Astrocyte of the cerebellum (primary cell): ENCODE measurements at places on chromosomes 1 and 21.
A peak's percentile ranks its signal among the peaks of the same experiment; 100 is the strongest.

DNA sequence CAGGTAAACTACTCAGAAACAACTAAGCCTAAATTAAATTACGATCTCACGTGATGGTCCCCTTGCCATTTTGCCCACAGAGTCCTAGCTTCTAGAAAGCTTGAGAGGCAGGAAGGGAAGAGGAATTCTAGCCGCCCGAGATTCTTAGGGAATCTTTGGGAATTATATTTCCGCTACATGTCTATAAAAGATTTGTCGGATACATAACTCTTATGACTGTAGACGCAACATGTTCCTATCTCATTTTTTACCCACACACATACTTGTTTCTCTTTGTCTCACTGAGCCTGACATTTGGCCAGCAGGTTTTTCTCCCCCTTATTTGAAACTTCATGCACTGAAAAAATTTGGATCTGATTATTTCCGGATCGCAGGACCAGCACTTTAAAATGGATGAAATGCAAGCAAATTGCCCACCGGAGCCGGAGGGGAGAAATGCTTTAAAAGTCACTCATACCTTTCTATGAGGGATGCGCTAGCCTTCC lies 5.5 kb downstream of the GLIS1 start:
- peak; percentile 59 for DNase-seq

DNA sequence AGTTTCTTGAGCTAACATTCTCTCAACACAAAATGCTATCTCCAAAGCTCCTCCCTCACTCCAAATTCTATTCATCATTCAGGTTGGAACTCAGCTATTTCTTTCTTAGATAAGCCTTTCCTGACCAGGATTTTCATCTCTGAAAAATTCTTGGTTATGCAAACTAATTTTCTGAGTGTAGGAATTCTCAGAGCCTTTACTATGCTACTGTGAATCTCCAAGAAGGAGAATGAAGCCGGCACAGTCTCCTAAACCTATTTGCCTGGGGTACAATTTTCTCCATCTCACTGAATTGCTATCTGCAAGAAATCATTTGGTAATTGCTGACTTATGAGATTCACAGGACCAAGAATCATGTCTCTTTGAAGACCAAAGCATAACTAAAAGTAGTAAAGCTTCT lies 325.9 kb upstream of the ESRRG start:
- no peak for DNase-seq

GRCh38 chr1:169132512-169133227 lies 26.2 kb downstream of the ATP1B1 start:
- DNase-seq: no peak

- no peak for DNase-seq
These were observed 155.5 kb downstream of the GLUL start for GRCh38 chr1:182235952-182236650.

- no peak for DNase-seq
These were observed at the start of gene TDRD5 for GRCh38 chr1:179591592-179592580. Gene TDRD5, plus strand, starts transcription at chr1:179591832. Its CDS starts 784 bp downstream, at chr1:179592616.

DNA sequence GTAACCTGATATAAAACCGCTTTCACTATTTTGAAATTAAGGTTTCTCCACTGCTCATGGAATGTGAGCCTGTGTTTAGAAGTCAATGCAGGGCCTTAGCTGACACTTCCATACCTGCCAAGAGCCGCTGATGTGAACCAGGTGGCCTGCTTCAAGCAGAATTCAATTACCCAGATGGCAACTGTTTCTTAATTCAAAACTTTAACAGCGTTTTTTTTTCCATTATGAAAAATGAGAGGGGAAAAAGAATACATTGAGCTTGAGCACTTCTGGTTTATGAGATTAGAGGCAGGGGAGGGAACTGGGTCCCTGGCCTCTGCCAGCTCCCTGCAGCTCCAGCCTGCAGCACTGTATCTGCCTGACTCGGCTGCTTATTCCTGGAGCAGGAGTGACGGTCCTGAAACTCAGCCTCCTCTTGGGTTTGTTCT lies 7.7 kb upstream of the ATP1A1 start:
- DNase-seq: no peak

DNA sequence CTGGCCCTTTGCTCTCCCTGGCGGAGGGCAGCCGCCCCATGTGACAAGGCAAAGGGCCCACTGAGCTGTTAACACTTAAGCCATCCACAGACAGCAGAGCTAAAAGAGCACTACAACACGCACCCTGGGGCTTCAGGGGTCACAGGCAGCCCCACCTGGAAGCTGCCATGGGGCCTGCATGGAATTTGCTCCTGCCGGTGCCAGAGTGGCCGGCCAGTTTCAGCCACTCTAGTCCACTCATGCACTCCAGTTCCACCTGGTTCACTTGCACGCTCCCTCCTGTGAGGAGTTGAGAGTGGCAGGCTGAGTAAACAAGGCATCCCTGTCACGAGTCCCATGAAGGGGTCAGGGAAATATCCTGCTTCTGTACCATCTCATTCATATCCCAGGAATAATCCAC lies 55.3 kb downstream of the RIMS3 start:
- DNase-seq: no peak

GRCh38 chr1:55959136-55959548 lies 620.2 kb downstream of the PLPP3 start:
- DNase-seq: no peak

DNA sequence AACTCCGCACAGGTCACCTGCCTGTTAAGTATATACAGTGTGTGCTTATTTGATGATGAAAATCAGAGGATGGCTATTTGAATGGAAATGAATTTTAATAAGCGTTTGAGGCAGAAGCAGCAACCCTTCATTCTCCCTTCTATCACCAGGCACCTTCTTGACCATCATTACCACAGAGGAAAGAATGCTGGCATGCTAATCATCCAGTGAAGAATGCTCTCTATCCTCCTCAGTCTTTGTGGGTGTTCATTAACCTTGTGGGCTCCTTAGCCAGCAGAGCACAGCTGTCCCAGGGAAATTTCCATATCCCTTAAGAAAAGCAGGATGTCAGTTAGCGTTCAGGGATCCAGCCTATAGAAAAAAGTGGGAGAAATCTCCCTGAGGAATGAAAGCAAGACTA lies 428.0 kb upstream of the CAMK1G start:
- no peak for DNase-seq

DNA sequence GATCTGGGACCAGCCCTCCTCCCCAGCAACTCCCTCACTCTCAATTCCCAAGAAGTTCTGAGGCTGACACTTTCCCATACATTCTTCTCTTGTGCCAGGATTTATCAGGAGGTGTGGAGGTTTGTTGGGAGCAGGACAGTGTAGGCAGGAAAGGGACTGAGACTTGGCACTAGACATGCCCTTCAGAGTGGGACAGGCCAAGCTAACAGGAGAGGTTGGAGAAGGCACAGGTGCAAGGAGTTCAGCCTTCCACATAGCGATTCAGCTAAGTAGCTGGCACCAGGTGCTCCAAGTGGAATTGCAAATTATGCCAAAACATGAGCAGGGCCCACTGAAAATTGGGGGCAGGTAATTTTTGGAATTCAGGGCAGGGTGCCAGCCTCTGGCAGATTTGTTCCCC lies 83.0 kb upstream of the DUSP10 start:
- DNase-seq: no peak

GRCh38 chr1:170200161-170200560 lies 54.4 kb downstream of the NTMT2 start:
- no peak for DNase-seq

- no peak for DNase-seq
These were observed 83.2 kb downstream of the APP start for GRCh38 chr21:26087223-26087918.

DNA sequence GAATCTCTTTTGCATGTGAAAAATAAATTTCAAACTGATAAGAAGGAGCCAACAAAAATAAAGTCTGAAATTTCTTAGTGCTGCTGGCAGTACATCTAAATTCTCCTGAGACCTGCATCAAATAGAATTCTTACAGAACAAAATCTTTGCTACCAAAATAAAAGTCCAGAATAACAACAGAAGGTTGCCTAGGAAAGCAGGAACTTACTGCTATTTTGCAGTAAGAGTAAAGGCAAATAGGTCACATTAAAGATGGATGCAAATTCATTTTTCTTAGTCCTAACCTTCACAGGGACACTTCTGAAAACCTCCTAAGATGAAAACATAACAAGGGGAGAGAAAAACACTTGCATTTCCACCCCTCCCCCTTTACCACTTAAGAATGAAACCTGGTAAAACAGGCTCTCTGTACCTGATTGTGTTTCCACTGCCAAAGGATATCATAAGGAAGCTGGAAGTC lies 59.0 kb downstream of the RUSC1 start:
- DNase-seq: peak; percentile 74

DNA sequence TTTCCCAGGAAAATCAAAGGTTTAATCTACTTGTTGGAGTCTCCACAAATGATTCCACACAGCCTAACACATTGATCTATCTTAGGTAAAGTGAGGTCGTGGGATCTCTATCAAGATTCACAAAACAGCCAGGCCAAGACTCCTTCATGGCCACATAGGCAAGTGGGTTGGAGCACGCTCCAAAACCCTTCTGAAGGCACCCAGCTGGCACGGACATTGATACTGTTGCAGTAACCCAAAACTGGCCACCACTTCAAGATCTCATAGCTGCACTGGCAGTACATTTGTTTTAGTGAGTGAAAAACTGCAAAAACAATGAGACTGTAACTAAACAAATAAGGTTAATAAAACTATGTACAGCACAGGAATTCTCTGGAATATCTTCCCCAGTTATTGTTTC lies 61.9 kb downstream of the COLGALT2 start:
- no peak for DNase-seq

DNA sequence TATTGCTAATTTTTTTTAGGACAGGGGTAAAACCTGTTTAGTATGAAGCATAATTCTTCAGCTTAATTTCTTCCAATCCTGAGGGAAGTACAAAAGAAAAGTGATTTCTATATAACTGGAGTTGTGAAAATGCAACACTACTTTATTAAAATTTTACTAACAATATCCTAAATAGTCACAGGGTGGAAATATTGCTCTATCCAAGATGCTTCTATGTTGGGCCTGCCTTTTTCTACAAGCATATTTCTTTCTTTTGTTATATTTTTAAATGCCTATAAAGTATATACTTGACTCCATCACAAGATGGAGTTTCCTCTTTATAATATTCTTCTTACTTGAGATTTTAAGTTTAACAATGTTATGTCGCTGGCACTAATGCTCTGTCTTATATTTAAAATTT lies 37.9 kb downstream of the DTL start:
- no peak for DNase-seq

DNA sequence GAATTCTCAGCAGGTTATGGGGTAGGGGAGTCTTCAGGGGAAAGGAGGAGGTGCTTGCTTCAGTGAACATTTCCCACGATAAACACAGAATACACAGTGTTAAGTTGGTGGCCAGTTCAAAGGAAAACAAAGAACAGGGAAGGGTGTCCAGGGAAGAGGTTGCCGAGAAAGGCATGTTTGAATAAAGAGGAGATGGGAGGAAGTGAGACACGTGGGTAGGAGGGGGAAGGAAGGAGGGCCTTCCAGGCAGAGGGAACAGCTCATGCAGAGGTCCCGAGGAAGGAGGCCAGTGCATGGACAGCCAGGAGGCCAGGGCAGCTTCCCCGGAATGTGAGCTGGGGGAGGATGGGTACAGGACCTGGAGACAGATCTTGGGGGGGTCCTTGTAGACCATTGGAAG lies 130.3 kb upstream of the TMEM51 start:
- no peak for DNase-seq

GRCh38 chr1:51525295-51525694 lies 6.2 kb upstream of the EPS15 start:
- no peak for DNase-seq

DNA sequence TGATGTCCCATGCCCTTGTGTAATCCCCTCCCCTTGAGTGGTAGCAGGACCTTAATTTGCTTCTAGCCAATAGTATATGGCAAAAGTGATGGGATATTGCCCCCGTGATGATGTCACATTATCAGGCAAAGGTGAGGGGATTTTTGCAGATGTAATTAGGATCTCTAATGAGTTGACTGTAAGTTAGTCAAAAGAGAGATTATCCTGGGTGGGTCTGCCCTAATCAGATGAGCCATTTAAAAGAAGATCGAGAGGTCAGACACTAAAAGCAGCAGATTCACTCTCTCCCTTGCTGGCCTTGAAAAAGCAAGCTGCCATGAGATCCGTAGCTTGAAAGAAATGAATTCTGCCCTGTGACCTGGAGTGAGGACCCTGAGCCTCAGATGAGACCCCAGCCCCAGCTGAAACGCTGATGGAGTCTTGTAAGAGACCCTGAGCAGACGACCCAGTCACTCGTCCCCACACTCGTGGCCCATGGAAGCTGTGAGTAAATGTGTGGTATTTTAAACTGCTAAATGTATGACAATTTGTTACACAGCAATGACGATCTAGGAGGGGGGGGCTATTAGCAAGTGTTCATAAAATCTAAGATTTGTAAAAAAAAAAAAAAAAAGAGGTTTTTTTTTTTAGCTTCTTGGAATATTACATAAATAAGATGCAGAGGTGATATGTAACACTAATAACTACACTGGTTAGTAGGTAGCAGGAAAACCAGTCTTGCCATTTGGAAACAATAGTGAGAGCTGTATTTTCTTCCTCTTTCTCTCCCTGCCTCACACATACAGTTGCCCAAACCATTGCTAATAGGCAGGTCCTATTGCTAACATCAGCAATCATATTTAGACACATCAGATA lies 50.3 kb upstream of the TARBP1 start:
- no peak for DNase-seq

- DNase-seq: no peak
These were observed 3.5 kb downstream of the MARCKSL1 start for GRCh38 chr1:32332290-32333079.

DNA sequence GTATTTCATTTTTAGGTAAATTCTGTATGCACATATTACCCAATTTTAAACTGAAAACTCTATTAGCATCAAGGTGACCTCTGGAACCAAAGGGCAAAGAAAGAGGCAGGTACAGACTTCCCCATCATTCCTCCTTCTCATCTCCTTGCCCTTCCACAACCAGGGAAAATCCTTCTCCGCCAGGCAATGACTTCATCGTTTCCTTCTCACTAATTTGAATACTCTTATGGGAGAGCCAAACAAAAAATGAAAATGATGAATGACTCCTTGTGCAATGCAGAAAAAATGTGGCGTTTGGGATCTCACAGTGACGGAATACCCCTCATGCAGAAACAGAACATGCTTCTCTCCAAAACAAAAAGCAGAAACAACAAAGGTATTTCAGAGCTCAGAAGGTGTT lies 83.7 kb downstream of the HLCS start:
- DNase-seq: no peak

DNA sequence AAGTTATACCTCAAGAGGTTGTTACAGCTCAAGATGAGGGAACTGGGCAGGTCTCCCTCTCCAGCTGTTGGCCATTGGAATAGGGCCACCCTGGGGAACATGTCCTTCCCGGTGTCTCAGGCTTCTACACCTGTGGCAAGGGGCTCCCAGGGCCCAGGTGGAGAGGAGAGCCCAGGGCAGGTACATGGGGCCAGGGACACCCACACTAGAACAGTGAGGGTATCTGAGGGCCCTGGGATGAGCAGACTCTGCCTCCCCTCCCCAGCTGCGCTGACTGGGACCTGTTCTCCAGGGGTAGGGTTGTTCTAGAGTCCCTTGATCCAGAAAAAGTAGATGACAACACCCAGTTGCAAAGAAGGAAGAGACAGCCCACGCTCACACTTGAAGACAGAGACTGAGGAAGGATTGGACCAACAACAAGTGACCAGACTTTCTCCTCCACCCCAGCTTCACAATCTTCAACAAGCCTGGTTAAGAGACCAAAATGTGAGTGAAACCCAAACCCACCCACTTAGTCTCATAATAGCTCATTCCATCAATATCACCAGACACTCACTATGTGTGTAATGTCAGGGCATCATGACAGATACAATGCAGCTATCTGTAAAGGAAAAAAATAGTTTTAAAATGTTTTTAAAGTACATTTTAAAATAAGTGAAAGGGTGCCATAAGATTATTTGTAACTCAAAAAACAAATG lies 439.3 kb downstream of the NPHP4 start:
- DNase-seq: no peak
